ENCODE measurements at places on chromosomes 11 and 22. TPM values are rescaled to one million over a fixed set of nuclear protein-coding genes. Genes with fewer than 3 reads are reported as not detected.

The MMP11 gene
- 2.3 TPM for total RNA-seq

The MFRP gene
- not detected for total RNA-seq

The MISFA gene
- total RNA-seq, result 0.56 TPM

The GGT1 gene
- total RNA-seq, result 20.1 TPM

The B3GAT1 gene
- total RNA-seq, result 0.22 TPM

The DYNC2H1 gene
- 2.8 TPM for total RNA-seq

The SLC7A4 gene
- total RNA-seq, result not detected

The LARGE2 gene
- 2.7 TPM for total RNA-seq

The ARRB1 gene
- total RNA-seq, result 27.8 TPM

The ZNF215 gene
- total RNA-seq, result 1.1 TPM

The AAMDC gene
- 2.1 TPM for total RNA-seq

- H3K36me3 ChIP-seq, result no peaks in the 10 kb centered on the region
- H3K27ac ChIP-seq, result no peak within 1 kb of the TSS
- H3K4me1 ChIP-seq, result peaks cover 6% of the 10 kb centered on the region
- H3K4me3 ChIP-seq, result peak within 1 kb of the TSS; percentile 38
Measured at GRCh38 chr11:112961146-112961668, at the start of gene NCAM1. NCAM1 (plus strand) TSS chr11:112961420.

GRCh38 chr11:57324154-57324885 lies 432 bp downstream of the TNKS1BP1 start:
- H3K4me1 ChIP-seq, result peaks cover 30% of the 10 kb centered on the region
- peak overlapping the region; percentile 9 for H3K27ac ChIP-seq
- peaks cover 31% of the 10 kb centered on the region for H3K36me3 ChIP-seq
- H3K4me3 ChIP-seq, result peak overlapping the region; percentile 80
- H3K27me3 ChIP-seq, result no peaks in the 10 kb centered on the region

DNA sequence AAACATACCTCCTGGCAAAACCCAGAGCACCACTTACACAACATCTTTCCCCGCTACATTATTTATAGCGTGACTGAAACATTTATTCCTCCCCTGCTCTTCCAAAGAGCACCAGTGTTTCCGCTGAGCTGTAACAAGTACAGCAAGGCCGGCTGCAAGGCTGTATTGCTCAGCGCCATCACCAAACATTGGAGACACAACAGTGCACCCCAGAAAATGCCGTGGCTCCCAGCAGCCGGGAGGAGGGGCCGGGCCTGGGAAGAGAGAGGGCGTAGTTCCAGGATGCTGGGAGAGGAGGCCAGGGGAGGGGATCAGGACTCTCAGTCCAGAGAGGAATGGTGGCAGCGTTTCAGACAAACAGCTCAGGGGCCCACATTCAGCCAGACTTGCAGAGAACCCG lies 133.2 kb downstream of the DSCAML1 start:
- no peak overlapping the region for H3K27ac ChIP-seq
- no peaks in the 10 kb centered on the region for H3K36me3 ChIP-seq
- H3K4me3 ChIP-seq, result no peak overlapping the region
- no peaks in the 10 kb centered on the region for H3K4me1 ChIP-seq

GRCh38 chr11:132423266-132423665 lies 1052.9 kb downstream of the NTM start:
- H3K4me1 ChIP-seq, result no peaks in the 10 kb centered on the region
- no peak for DNase-seq
- H3K27me3 ChIP-seq, result no peaks in the 10 kb centered on the region
- no peak overlapping the region for H3K4me3 ChIP-seq

- peak overlapping the region; percentile 86 for H3K27ac ChIP-seq
- H3K4me3 ChIP-seq, result peak overlapping the region; percentile 71
- no peaks in the 10 kb centered on the region for H3K36me3 ChIP-seq
- no peaks in the 10 kb centered on the region for H3K27me3 ChIP-seq
- peaks cover 24% of the 10 kb centered on the region for H3K4me1 ChIP-seq
Measured at GRCh38 chr22:37267661-37268413, 14.5 kb upstream of the CYTH4 start.

- H3K4me3 ChIP-seq, result no peak overlapping the region
- H3K27ac ChIP-seq, result no peak overlapping the region
- DNase-seq, result no peak
- no peaks in the 10 kb centered on the region for H3K4me1 ChIP-seq
Measured at GRCh38 chr11:56151376-56151775, 8.7 kb downstream of the OR8K5 start.

DNA sequence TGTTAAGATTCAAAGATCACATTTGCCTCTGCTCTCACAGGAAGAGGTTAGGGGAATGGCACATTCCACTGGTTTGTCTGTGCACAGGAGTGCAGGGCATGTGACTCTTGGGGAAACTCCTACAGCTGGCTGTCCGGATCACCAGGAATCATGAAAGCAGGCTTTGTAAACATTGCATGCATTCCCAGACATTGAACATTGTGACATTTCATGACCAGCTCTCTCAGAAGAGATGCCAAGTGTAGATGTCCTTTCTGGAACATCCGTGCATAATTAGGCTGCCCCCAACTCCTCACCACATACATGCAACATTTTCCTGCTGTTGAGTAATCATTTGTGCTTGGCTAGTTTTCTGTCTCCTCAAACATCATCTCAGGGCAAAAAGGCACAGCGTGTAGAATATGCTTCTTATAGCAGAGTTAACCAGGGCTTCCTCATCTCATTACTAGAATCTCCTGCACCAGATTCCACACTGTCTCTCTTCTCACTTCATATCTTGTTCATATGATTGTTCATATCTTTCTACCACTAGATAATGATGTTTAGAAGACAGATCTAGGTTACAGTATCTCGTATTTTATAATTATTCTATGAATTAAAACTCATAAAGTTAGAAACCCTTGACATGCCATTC lies 694.7 kb downstream of the NTM start:
- no peak overlapping the region for H3K4me3 ChIP-seq
- H3K4me1 ChIP-seq, result no peaks in the 10 kb centered on the region
- no peaks in the 10 kb centered on the region for H3K27me3 ChIP-seq
- H3K27ac ChIP-seq, result no peak overlapping the region
- H3K36me3 ChIP-seq, result no peaks in the 10 kb centered on the region
- DNase-seq, result no peak

DNA sequence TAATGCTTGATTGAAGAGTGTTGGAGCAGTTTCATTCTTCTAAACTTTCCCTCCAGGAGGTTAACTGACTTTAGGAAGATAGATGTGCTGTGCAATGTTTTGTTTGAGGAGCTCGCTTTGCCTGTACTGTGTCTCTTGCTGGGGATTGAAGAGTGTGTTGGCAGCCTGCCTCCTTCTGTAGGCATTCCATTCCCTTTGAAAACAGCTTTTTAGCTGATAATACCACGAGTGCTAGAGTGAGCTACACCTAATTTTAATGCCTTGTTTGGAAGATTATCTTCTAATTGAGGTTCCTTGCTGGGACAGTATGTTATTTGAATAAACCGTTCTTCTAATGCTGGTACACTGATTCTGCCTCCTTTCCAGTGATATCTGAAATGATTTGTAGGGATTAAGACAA lies 7.2 kb downstream of the DDX10 start:
- H3K36me3 ChIP-seq, result peaks cover 27% of the 10 kb centered on the region
- H3K27me3 ChIP-seq, result no peaks in the 10 kb centered on the region
- no peak overlapping the region for H3K4me3 ChIP-seq
- no peak for DNase-seq
- H3K4me1 ChIP-seq, result no peaks in the 10 kb centered on the region

DNA sequence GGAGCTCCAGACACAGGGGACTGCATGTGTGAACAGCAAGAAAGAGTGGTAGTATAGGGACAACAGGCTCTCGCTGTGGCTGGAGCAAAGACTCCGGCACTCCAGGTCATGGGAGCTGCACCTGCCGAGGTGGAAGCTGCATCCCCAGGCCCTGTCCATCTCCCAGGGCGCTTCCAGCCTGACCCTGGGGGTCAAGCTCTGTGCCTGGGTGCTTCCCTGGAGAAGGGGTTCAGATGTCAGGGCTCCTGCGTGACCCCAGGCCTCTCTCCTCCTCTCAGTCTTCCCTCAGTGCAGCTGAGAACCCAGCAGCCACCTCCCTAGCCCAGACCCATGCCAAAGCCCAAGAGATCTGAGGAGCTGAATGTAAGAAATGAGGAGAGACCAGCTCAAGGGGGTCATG lies 3.4 kb downstream of the TMPRSS4 start:
- H3K36me3 ChIP-seq, result no peaks in the 10 kb centered on the region
- no peak overlapping the region for H3K4me3 ChIP-seq
- H3K4me1 ChIP-seq, result peaks cover 8% of the 10 kb centered on the region
- H3K27me3 ChIP-seq, result no peaks in the 10 kb centered on the region

- H3K36me3 ChIP-seq, result peaks cover 4% of the 10 kb centered on the region
- no peak overlapping the region for H3K27ac ChIP-seq
- DNase-seq, result no peak
- no peak overlapping the region for H3K4me3 ChIP-seq
- H3K27me3 ChIP-seq, result no peaks in the 10 kb centered on the region
Measured at GRCh38 chr11:108914211-108914610, 249.3 kb downstream of the DDX10 start.

DNA sequence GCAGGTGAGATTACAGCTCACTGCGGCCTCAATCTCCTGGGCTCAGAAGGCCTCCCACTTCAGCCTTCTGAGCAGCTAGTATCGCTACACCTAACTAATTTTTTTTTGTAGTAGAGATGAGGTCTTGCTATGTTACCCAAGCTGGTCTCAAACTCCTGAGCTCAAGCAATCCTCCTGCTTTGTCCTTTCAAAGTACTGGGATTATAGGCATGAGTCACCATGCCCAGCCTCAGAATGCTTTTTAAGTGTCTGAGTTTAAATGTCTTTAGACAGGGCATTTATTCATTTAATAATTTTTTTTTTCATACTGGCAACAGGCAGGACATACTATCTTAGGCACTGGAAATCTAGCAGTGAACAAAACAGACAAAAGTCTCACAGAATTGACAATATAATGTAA lies 27.7 kb downstream of the LRP4 start:
- H3K27ac ChIP-seq, result no peak overlapping the region
- no peaks in the 10 kb centered on the region for H3K27me3 ChIP-seq
- H3K4me1 ChIP-seq, result no peaks in the 10 kb centered on the region
- no peak for DNase-seq
- H3K4me3 ChIP-seq, result no peak overlapping the region
- H3K36me3 ChIP-seq, result no peaks in the 10 kb centered on the region

DNA sequence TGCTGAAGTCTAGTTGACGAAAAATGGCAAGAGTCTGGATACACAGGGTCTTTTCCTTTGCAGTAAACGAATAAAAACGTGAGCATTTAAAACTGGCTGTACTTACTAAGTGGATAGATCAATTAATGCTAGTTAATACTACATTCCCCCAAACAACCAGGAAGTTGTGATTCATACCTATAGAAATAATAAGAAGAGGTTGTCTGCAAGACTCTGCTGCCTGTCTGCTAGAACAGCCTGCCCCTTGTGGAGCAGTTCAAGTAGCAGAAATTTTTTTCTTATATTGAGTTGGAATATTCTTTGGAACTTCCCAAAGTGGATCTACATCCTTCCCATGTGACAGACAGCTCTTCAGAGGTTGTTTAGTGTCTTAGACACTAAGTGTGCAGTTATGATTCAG lies 86.8 kb downstream of the TEAD1 start:
- H3K27me3 ChIP-seq, result no peaks in the 10 kb centered on the region
- no peak for DNase-seq
- no peaks in the 10 kb centered on the region for H3K4me1 ChIP-seq
- H3K27ac ChIP-seq, result no peak overlapping the region

- no peak overlapping the region for H3K4me3 ChIP-seq
- peaks cover 6% of the 10 kb centered on the region for H3K4me1 ChIP-seq
- H3K27me3 ChIP-seq, result peaks cover 32% of the 10 kb centered on the region
- H3K27ac ChIP-seq, result no peak overlapping the region
- no peaks in the 10 kb centered on the region for H3K36me3 ChIP-seq
Measured at GRCh38 chr22:23457380-23457985, 122.6 kb downstream of the IGLL1 start.

DNA sequence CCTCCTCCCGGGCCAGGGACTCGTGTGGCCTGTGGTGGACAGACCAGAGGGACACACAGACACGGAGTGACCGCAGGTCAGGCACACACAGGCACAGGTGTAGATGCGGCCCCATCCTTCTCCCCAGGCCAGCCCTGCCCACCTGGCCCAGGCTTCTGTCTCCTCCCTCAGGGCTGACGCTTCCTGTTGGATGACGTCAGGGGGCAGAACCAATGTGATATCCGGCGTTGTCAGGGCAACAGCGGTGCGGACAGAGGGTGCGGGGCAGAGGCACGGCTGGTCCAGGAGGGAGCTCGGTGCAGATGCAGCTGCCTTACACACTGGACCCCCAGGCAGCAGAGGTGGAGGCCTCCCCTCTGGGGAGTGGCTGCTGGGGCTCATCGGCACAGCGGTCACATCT lies 2.9 kb upstream of the TUBGCP6 start:
- no peaks in the 10 kb centered on the region for H3K27me3 ChIP-seq
- H3K27ac ChIP-seq, result no peak overlapping the region
- peaks cover 29% of the 10 kb centered on the region for H3K36me3 ChIP-seq

- no peak for DNase-seq
- H3K27me3 ChIP-seq, result no peaks in the 10 kb centered on the region
- H3K36me3 ChIP-seq, result no peaks in the 10 kb centered on the region
- H3K27ac ChIP-seq, result no peak overlapping the region
- H3K4me1 ChIP-seq, result peaks cover 4% of the 10 kb centered on the region
Measured at GRCh38 chr11:119712459-119713358, 16.3 kb downstream of the NECTIN1 start.

- no peak overlapping the region for H3K27ac ChIP-seq
- no peak for DNase-seq
- no peaks in the 10 kb centered on the region for H3K27me3 ChIP-seq
- H3K4me3 ChIP-seq, result no peak overlapping the region
- no peaks in the 10 kb centered on the region for H3K36me3 ChIP-seq
Measured at GRCh38 chr11:97683733-97684132, 1293.9 kb downstream of the JRKL start.

DNA sequence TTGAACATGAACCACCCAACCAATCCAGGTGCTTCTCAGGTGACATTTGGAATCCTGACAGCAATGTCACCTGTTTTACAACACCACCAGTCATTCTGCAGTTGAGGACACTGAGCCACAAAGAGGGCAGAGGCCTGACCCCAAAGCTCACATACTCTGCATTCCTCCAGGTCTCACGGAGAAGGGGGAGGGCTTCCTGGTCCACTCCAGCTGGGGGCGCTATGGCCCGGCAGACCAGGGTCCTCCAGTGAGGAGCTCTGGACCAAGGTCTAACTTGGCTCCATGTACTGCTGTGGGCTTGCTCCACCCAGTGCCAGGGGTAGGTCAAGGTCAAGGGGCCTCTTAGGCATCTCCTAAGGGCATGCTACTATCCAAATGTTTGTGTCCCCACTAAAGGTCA lies 1.5 kb upstream of the PNPLA3 start:
- no peak overlapping the region for H3K4me3 ChIP-seq
- H3K36me3 ChIP-seq, result no peaks in the 10 kb centered on the region
- DNase-seq, result no peak
- no peak overlapping the region for H3K27ac ChIP-seq
- H3K27me3 ChIP-seq, result peaks cover 22% of the 10 kb centered on the region

- H3K36me3 ChIP-seq, result peaks cover 8% of the 10 kb centered on the region
- peak; percentile 81 for DNase-seq
- peak overlapping the region; percentile 91 for H3K27ac ChIP-seq
Measured at GRCh38 chr11:47269002-47269828, 718 bp upstream of the MADD start.

- no peak overlapping the region for H3K4me3 ChIP-seq
- H3K4me1 ChIP-seq, result no peaks in the 10 kb centered on the region
- H3K27ac ChIP-seq, result no peak overlapping the region
Measured at GRCh38 chr11:113351480-113351879, 36.1 kb upstream of the ANKK1 start.

Measured in CD4-positive, alpha-beta T cell (primary cell).